Kidney (tissue), 22 donors: ENCODE measurements at places on chromosomes 13 and 19. TPM values are rescaled to one million over a fixed set of nuclear protein-coding genes. Genes with fewer than 3 reads are reported as not detected.

The ACER1 gene
- not detected for total RNA-seq

DNA sequence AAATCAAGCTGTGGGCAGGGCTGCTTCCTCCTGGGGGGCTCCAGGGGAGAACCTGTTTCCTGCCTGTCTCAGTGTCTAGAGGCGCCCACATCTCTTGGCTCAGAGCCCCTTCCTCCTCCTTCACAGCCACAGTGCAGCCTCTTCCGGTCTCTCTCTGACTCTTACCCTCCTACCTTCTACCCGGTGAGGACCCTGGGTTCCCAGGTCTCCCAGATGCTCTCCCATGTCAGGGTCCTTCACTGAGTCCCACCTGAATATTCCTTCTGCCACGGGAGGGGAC lies 153.1 kb downstream of the KDM4B start:
- H3K4me1 ChIP-seq = no peaks in the 10 kb centered on the region
- H3K4me3 ChIP-seq = no peak overlapping the region
- no peak overlapping the region for H3K27ac ChIP-seq
- DNase-seq = no peak

DNA sequence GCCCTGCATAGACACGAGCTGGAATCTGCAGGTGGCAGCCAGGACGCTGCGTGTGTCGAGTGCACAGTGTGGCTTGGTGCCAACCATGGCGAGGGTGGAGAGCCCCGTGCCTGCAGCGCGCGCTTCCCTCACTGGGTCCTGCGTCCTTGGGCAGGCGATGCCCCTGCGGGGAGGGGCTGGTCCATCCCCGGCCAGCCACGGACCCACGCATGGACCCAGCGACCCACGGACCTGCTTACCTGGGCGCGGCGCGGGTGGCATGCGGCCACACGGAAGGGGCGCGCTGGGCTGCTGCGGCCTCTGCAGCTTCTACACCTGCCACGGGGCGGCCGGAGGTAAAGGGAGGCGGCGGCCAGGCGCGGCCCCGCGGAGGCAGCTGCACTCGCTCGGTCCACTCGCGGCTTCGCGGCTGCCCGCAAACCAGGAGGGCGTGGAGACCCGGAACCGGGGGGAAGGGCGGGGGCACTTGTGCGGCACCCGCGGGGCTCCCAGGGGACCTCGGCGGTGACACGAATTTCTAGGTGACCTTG lies 569 bp upstream of the MCF2L start:
- peak overlapping the region; percentile 76 for H3K27ac ChIP-seq
- peak overlapping the region; percentile 41 for H3K4me3 ChIP-seq
- H3K36me3 ChIP-seq = no peaks in the 10 kb centered on the region
- H3K4me1 ChIP-seq = peaks cover 9% of the 10 kb centered on the region
- H3K27me3 ChIP-seq = no peaks in the 10 kb centered on the region

DNA sequence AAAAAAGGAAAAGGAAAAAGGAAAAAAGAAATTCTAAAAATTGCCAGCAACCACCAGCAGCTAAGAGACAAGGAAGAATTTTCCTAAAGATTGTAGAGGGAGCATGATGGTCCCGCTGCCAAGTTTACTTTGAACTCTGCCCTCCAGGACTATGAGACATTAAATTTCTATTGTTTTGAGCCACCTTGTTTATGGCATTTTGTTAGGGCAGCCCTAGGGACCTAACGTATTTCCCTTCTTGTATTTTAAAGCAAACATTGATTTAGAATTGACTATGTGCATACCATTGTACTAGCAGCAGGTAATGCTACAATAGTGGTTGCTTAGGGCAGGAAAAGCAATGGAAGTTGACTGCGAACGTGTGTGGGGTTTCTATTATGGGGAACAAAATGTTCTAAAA lies 1414.2 kb downstream of the EFNB2 start:
- no peak for DNase-seq
- H3K4me1 ChIP-seq = no peaks in the 10 kb centered on the region
- no peaks in the 10 kb centered on the region for H3K36me3 ChIP-seq

- H3K27me3 ChIP-seq = no peaks in the 10 kb centered on the region
- no peak overlapping the region for H3K4me3 ChIP-seq
- DNase-seq = no peak
- H3K4me1 ChIP-seq = no peaks in the 10 kb centered on the region
- no peak overlapping the region for H3K27ac ChIP-seq
- no peaks in the 10 kb centered on the region for H3K36me3 ChIP-seq
Observed at GRCh38 chr13:42926555-42926954, 65.5 kb downstream of the EPSTI1 start.
